ENCODE measurements at places on chromosomes 13 and 19. TPM values are rescaled to one million over a fixed set of nuclear protein-coding genes. Genes with fewer than 3 reads are reported as not detected.

Gene FCER2
- total RNA-seq = not detected

Gene LILRA1
- total RNA-seq = not detected

Gene ZNF491
- total RNA-seq = 5.8 TPM

Gene COX6B2
- 0.17 TPM for total RNA-seq

Gene HIF3A
- total RNA-seq = 0.77 TPM

Gene APBA3
- total RNA-seq = 21.8 TPM

Gene CGB2
- not detected for total RNA-seq

Gene SMG9
- 6.1 TPM for total RNA-seq

Gene KLK12
- total RNA-seq = not detected

Gene PRPF31
- total RNA-seq = 45.2 TPM

Gene ZNF442
- total RNA-seq = 5.1 TPM

Gene KCTD12
- 36.5 TPM for total RNA-seq

Gene MYO9B
- 44.2 TPM for total RNA-seq

Gene GNG8
- total RNA-seq = not detected

Gene ACP7
- total RNA-seq = not detected

Gene SPRY2
- 13.0 TPM for total RNA-seq

Gene REEP6
- total RNA-seq = 1.3 TPM

All from fibroblast of lung (primary cell).